ENCODE measurements at places on chromosomes 12 and 14.

DNA sequence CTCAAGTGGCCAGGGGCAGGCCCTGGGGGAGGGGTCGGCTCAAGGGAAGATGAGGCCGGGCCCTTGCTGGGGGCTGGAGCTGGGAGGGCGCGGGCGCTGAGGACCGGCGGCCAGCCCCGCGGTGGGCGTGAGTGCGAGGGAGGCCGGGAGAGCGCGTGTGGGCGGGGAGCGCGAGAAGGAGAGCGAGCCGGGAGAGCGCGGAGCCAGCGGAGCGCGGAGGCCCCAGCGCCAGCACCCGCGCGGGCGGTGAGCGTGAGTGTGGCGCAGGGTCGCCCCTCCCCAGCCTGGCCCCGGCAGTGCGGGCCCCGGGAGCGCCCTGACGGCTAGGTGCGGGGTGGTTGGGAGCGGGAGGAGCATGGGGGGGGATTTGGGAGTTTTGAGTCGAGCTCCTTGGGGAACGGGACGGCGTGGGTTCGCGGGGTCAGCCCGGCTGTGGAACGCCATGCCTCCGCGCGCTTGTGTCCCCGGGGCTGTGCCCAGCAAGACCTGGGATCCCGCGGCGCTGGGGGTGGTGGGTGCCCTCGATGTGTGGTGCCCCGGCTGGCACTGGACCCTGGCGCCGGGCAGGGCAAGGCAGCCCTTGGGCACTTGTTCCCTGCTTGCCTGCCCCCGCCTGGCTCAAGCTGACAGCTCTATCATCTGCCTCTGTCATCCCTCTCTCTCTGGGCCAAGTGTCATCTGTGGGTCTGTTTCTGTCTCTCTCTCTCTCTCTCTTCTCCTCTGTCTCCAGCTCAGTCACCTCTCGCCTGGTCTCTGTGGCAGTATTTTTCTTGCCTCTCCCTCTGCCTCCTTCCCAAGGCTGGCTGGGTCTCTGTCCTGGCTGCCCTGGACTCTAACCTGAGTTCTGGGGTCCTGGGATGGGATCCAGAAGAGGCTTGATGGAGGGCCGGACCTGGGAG, at the start of gene LBHD2:
Gene LBHD2 (plus strand): TSS at position 190 of the 899 bp plus-strand sequence. CDS start 1,803 bp downstream, outside the sequence.
- no peak for DNase-seq

- DNase-seq: no peak
These were observed 37.2 kb downstream of the APOBEC1 start for GRCh38 chr12:7628381-7628961.

- no peak for DNase-seq
These were observed 26.6 kb upstream of the ETV6 start for GRCh38 chr12:11622876-11623281.

GRCh38 chr14:86770186-86770585, 1222.8 kb downstream of the GALC start:
- DNase-seq: no peak

GRCh38 chr12:92295523-92295922, 149.9 kb upstream of the BTG1 start:
- DNase-seq: no peak
